ENCODE measurements at places on chromosomes 7 and 10.
A peak's percentile ranks its signal among the peaks of the same experiment; 100 is the strongest.

GRCh38 chr10:86868353-86868752 is 89.1 kb downstream of the MMRN2 start:
- DNase-seq: no peak

DNA sequence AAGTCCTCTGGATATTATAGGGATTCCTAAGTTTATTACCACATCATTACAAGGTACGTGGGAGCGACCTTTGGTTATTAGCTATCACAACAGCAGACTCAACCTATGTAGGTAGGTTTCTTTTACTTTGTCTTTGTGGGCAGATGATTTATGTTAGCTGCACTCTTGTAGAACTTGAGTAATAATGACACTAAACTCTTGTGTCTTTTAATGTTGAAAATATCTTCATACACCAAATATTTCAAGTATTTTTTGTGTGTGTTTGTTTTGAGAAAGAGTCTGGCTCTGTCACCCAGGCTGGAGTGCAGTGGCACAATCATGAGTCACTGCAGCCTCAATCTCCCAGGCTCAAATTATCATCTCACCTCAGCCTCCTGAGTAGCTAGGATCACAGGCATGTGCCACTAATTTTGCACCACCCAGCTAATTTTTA is 19.2 kb upstream of the SUPV3L1 start:
- no peak for DNase-seq

GRCh38 chr10:12431151-12432101 is 82.1 kb downstream of the CAMK1D start:
- DNase-seq: no peak

- DNase-seq: no peak
Measured at GRCh38 chr7:111730476-111731300, 168.4 kb upstream of the IMMP2L start.

GRCh38 chr7:100584054-100584682 is 1.8 kb downstream of the LRCH4 start:
- DNase-seq: no peak

DNA sequence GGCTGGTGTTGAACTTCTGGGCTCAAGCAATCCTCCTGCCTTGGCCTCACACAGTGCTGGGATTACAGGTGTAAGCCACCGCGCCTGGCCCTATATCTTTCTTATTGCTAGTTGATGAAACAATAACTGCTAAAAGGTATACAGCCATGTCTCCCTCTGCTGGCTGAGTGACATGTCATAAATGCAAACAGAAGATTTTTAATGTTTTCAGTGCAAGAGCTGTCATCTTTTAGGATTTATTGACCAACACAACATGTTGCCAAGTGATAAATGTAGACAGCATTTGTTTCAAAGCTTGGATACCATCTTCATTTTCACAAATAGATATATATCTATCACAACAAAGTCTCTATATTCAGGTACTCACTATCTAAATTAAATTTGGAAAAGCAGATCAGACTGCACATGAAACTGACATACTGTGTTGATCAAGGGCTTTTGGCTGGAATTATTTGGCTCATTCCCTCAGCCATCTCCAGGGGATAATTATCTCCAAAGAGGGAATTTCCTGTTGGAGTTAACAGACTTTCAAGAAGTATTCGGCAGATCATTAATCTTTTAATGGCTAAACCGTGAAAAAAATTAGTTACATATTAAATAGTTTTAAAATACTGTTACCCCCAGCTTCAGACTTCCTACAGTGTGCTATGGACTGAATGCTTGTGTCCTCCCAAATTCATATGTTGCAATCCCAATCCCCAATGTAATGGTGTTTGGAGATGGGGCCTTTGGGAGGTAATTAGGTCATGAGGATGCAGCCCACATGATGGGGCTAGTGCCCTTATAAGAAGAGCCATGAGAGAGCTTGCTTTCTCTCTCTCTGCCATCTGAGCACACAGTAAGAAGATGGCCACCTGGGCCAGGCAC is 41.3 kb upstream of the SRPK2 start:
- peak; percentile 36 for DNase-seq

- DNase-seq: no peak
Measured at GRCh38 chr10:235915-236314, 100.7 kb downstream of the ZMYND11 start.

DNA sequence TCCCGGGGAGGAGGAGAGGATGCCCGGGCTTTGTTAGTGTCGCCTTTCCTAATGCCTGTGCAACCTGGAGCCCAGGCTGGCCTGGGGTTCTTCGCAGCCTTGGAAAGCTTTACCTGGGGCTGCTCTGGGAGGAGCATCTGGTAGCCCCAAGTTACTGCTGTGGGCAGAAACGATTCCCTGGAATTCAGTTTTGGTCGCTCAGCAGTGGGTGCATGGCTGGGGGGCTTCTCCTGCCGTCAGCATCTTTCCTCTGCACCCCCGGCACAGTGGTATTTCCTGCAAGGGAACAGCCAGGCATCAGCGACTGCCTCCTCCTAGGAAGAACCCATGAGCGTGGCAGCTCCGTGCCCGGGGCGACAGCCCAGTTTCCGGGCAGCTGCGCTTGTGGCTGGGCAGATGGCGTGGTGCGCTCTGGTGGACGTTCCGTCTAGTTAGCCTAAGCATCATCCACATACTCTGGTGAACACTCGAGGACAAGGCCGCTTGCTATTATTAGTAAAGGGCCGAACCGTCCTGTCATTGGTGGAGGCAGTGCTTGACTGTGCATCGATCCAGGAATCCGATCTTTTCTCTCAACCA is 107.0 kb upstream of the BTBD16 start:
- DNase-seq: peak; percentile 61

DNA sequence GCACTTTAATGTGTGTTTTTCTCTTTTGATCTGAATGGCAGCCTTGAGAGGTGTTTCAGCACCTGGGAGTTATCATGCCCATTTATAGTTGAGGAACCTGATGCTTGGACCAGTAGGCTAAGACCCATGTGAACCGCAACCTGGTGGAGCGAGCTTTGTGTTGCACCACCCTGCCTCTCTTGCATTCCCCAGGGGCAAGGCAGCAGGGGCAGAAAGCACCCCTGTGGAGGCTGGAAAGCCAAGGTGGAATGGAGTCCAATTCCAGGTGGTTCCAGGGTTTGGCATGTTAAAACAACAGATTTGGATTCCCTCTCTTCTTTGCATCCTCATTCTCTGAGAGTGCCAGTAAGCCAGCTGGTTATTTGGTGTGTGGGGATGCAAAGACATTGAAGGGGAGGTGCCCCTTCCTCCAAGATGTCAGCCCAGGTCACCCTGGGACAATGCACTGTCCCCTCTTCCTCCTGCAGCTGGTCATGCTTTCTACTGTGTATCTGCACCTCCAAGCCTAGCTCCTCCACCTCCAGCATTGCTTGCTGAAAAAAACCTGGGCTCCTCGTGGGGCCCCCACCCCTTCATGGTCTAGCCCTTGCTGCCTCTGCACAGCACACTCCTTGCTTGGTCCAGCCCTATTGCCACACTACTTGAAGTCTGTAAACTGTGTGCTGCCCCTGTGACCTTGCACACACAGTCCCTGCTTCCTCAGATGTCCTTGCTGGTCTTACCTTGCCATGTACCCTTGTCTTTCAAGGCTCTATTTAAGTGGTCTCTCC is 5.6 kb upstream of the CDH23 start:
- DNase-seq: peak; percentile 12

GRCh38 chr10:31759124-31759798 is 169.4 kb downstream of the ARHGAP12 start:
- DNase-seq: peak; percentile 71

GRCh38 chr7:140433396-140433795 is 29.5 kb downstream of the RAB19 start:
- no peak for DNase-seq

DNA sequence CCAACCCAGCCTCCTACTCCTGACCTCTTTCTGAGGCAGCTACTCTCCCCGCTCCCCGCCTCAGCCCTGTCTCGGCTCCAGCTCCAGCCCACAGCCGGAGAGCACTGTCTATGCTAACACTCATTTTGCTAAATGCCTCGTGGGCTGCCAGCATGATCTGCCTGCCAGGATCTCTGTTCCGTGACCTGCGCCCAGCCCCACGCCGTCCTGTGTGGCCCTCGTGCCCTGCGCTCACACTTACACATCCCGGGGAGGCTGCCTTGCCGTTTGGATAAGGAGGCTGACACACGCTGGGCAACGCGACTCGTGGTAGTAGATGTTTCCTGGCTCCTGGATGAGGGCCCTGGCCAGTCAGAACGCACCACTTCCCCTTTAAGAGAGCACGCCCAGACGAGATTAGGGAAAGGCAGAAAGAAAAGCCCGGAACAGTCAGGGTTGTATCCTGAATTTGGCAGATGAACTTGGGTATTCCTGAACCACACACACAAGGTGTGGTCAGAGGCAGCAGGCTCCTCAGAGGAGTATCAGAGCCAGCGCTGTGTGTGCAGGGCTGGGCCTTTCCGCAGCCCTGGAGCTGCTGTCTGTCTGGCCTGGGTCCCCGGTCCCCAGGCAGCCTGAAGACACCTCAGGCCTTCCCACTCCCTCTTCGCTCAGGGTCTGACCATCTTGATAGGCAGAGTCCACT is 97.7 kb upstream of the EFCAB10 start:
- DNase-seq: peak; percentile 82

Measured in upper lobe of right lung (tissue), 1 donor.